ENCODE measurements at places on chromosomes 11 and 22.

- DNase-seq = no peak
Measured at GRCh38 chr11:97454988-97455387, 1065.2 kb downstream of the JRKL start.

DNA sequence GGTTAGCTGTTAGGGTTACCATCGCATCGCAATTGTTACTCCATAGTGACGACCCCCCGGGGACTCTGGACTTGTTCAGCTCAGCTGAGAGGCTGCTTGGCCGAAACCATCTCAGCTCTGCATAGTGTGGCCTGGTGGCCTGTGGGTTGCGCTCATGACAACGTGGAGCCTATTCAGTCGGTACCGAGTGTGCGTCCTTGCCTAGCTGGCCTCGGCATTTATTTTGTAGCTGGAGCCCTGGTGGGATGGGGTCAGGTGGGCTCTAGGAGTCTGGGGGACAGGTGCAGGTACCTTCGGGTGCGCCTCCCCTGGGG, 13.5 kb downstream of the LRP5 start:
- DNase-seq = no peak

GRCh38 chr11:73258104-73259035, 13.8 kb upstream of the P2RY6 start:
- no peak for DNase-seq

GRCh38 chr11:111185266-111185665, 60.3 kb upstream of the POU2AF2 start:
- DNase-seq = no peak

- DNase-seq = no peak
Measured at GRCh38 chr11:116517077-116517476, 255.7 kb downstream of the BUD13 start.

DNA sequence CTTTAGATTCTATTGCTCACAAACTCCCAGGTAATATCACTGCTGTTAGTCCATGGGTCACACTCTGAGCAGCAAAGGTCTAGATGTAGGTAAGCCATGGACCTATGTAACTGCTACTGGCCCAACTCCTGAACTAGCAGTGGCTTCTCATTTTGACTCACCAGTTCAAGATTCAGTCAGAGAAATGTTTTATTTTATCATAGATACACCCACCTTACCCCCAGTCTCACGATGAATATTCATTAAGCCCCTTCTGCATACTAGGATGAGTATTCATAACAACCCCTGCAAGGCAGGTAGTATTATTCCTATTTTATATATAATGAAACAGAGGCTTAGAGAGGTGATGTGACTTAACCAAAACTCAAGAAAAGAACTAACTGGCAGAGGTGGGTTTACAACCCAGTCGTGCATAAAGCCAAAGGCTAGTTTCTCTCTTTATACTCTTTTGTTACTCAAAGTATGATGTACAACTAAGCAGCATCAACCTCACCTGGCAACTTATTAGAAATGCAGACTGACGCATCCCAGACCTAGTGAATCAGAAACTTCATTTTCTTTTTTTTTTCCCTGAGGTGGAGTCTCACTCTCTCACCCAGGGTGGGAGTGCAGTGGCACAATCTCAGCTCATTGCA, 957.6 kb upstream of the CCDC90B start:
- no peak for DNase-seq

DNA sequence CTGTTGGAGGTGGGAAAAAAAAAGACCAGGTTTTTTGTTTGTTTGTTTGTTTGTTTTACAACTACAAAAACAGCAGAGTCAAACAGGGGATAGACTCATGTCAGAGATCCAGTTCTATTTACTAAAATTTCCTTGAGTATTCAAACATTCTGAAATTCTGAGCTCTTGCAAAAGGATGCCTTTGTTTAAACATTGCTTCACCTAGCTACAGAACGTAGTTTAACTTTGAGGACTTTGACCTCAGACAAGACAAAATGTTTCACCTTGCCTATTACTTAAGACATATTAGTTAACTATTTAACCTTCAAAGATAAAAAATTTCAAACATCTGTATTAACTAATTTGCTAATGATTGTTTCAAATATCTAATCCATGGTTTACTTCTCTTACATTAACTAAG, 36.1 kb upstream of the GLYATL2 start:
- no peak for DNase-seq

DNA sequence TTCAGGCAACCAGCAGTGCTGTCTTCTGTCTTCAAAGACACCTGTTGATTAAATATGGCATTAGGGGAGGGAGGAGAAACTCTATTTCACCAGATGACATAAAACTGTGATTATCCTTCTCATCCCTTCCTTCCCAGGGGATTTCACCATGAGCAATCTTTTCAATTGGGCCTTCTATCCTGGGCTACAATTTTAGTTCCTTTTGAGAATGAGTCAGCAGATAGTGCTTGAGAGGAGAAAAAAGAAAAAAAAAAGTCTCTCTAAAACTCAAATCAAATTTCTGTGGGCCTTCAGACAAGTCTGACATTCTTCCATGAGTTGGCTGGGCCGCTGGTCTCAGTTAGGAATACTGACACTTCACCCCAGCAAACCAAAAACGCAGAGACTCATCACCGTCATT, 7.2 kb downstream of the FLI1 start:
- DNase-seq = no peak

DNA sequence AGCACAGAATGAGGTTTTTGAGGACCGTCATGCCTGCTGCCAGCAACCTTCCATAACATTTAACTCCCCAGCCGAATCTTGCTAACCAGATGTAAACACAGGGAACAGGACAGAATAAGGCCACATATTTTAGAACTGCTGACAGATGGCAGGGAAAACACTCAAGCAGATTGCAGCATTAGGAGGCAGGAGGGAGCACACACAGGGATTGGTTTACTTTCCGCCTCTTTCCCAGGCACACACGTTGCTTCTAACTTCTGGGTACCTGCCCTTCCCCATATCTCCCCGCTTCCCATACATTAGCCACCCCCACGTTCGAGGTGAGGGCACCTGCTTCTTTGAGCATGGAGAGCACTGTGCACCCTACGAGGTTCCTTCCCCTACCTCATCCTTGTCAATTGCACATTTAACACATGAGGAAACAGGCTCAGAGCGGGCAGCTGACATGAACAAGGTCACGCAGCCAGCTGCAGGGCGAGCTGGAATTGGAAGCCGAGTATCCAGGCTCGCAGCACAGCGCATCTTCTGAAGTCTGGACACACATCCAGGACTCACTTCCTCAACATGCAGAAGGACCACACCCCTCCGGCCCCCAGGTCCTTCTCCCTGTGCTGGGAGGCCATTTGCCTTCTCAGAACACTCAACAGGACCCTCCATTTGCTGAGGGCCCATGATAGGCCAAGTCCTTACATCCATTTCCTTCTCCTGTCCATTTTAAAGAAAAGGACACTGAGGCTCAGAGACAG, 18.7 kb downstream of the ASPHD2 start:
- no peak for DNase-seq

- no peak for DNase-seq
Measured at GRCh38 chr11:96197103-96197502, 145.9 kb downstream of the MAML2 start.

DNA sequence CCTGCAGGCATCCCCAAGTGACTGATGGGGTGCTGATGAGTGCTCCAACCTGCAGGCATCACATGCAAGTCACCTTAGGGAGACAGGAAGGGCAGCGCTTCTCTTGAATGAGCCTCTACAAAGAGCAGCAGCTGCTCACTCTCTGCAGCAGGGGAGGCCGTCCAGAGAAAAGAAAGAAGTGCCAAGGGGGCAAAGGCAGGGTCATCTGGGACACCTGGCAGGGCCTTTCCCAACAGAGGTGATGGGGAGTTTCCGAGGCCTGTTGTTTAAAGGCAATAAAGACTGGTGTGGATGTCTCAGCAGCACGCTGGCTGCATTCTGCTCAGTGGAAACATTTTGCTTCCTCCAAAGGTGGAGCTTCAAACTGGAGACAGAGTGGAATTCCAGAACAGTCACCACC, 113.7 kb downstream of the ETS1 start:
- DNase-seq = no peak

DNA sequence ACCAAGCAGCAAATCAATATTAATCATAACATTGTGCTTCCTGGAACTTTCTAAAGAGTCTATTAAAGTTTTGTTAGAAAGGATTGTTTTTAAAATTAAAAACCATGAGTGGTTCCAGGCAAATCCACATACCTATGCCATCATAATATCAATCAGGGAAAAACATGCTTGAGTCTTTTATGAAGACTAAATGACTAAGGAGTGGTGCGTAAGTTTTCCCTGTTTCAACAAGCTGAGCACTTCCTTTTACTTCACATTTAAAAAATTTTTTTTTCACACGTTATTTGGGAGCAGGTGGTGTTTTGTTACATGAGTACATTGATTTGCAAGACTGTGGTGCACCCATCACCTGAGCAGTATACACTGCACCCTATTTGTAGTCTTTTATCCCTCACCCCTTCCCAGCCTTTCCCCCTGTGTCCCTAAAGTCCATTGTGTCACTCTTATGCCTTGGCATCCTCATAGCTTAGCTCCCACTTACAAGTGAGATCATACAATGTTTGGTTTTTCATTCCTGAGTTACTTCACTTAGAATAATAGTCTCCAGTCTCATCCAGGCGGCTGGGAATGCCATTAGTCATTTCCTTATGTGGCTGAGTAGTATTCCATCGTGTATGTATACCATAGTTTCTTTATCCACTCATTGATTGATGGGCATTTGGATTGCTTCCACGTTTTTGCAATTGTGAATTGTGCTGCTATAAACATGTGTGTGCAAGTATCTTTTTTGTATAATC, 1190.3 kb upstream of the RAG2 start:
- no peak for DNase-seq

GRCh38 chr11:88387957-88388356, 50.4 kb upstream of the CTSC start:
- DNase-seq = no peak

GRCh38 chr22:26681395-26681821, 24.0 kb downstream of the MIAT start:
- DNase-seq = no peak

GRCh38 chr22:23609983-23610781, 21.9 kb downstream of the DRICH1 start:
- DNase-seq = no peak

DNA sequence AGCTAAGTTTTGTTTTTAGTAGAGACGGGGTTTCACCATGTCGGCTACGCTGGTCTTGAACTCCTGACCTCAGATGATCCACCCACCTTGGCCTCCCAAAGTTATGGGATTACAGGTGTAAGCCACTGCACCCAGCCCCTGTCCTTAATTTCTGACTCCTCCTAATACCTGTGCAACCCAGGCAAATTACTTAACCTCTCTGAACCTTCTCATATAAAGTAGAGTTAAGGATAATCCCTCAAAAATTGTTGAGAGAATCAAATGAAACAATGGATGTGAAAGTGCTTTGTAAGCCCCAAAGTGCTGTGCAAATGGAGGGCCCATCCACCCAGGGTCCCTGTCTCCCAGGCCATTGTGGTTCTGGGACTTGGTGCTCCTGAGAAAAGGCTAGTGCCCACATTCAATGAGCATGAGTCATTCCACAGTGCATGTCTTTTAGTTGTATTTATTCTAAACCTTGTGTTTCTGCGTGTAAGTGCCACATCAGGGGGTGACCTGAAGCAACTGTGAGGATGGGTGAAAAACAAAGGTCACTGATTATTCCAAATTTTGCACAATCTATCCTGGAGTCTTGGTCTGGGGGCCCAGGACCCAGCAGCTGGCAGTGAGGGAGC, 61.4 kb upstream of the PTPRJ start:
- DNase-seq = no peak

GRCh38 chr11:65575568-65576231, at the start of gene EHBP1L1:
Gene EHBP1L1 (plus strand): TSS chr11:65576053. CDS start chr11:65576303, 250 bp downstream.
- DNase-seq = no peak

GRCh38 chr11:128868841-128869671, 2.0 kb upstream of the KCNJ1 start:
- DNase-seq = no peak

DNA sequence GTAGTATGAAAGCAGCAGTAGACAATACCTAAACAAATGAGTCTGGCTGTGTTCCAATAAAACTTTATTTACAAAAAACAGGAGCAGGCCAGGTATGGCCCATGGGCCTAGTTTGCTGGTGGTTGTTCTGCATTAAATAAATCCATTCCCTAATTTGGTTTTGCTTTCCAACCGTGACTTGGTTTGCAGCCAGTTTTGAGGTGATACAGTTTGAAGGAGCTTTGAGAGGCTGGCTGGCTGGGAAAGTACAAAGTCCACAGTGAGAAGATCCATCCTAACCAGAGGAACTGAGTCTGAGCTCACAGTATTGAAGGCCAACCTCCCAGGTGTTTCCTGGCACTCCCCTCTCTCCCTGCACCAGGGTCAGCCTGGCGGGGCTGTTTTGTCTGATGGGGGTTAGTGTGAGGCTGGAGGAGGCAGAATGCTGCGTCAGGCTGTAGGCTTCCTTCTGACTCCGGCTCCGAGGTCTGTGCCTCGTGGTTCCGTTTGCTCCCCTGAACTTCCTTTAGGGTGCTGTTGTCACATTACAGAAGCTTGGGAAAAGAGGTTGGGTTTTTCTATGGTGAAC, 129.5 kb downstream of the MICAL2 start:
- DNase-seq = no peak

GRCh38 chr22:29300467-29300806, 6.0 kb upstream of the GAS2L1 start:
- DNase-seq = no peak

DNA sequence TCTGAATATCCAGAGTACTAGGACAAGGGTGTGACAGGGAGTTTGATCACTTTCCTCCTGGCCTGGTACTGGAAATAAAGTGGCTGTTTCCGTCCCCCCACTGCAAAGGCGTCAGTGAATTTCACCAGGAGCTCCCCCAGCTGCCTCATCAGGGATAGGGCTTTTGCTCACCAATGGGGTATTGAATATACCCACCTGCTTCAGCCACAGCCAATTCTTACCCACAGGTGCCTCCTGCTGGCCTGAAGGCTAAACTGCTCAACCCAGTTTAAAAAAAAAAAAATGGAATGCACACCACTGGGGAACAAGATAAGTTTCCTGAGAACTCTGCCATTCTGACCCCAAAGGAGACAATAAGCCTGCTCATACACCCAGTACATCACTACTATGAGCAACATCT, 65.3 kb upstream of the MS4A8 start:
- no peak for DNase-seq

DNA sequence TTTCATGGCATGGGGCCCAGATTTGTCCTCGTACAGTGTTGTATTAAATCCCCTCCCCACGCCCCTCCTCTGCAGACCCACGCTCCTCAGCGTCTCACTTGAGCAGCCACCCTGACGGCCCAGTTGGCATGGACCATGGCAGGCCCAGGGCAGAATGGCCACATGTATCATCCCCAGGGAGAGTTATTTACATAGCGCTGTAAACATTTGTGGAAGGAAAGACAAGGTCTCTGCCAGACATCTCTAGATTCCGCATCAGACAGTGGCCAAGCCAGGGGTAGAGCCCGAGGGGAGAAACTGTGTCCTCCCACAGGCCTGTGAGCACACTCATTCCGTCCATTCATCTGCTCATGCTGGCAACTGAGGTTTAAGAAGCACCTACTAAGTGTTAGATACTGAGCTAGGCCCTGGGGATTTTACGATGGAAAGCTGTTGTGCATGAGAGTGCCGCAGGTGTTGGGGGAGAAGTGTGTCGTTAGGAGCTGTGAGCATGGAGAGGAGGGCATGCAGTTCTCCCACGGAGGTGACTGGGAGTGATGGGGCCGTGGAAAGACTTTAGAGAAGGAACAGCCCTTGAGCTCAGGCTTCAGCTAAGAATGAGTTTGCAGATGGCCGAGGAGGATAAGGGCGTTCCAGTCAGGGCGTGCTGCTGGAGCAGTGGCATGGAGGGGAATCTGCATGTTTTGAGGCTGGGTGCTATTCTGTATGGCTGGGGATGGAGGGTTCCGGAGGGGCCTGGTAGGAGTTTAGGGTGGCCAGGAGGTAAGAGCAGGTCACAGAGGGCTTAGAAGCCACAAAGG, 94.9 kb downstream of the GRIK4 start:
- DNase-seq = no peak

Measured in activated naive CD8-positive, alpha-beta T cell treated with anti-CD3 and anti-CD28 coated beads, Interleukin-2, amount 50 U/mL, for 16 hours (primary cell).